Bladder microvascular endothelial cell (primary cell): ENCODE measurements at places on chromosomes 5 and 9. TPM values are rescaled to one million over a fixed set of nuclear protein-coding genes. Genes with fewer than 3 reads are reported as not detected.

The PCDHA8 gene
- 0.13 TPM in 1 of 2 replicates, not detected in the other for total RNA-seq

The HAVCR2 gene
- 0.06 TPM in 1 of 2 replicates, not detected in the other for total RNA-seq

The KIAA0825 gene
- 0.97 and 1.3 TPM in 2 replicates for total RNA-seq

The WNK2 gene
- 0.06 TPM in 1 of 2 replicates, not detected in the other for total RNA-seq

The LCN2 gene
- total RNA-seq: not detected in 2 replicates

The GABRA1 gene
- not detected in 2 replicates for total RNA-seq

The ABCA1 gene
- 16.8 and 27.4 TPM in 2 replicates for total RNA-seq

The ZNF782 gene
- 1.8 and 4.7 TPM in 2 replicates for total RNA-seq

The IRGM gene
- total RNA-seq: not detected in 2 replicates

The DROSHA gene
- total RNA-seq: 30.8 and 107 TPM in 2 replicates

The ZNF462 gene
- 6.8 and 21.3 TPM in 2 replicates for total RNA-seq

The HMCN2 gene
- 0.19 and 0.32 TPM in 2 replicates for total RNA-seq

The ROR2 gene
- under 0.01 TPM in 1 of 2 replicates, not detected in the other for total RNA-seq

The SPATA31E1 gene
- total RNA-seq: not detected in 2 replicates

The BNC2 gene
- 7.6 and 10.4 TPM in 2 replicates for total RNA-seq

The SLC34A1 gene
- not detected in 2 replicates for total RNA-seq

The BRINP1 gene
- 0.06 and 0.16 TPM in 2 replicates for total RNA-seq

The LRRC14B gene
- total RNA-seq: not detected in 2 replicates

The IER5L gene
- 8.3 and 13.1 TPM in 2 replicates for total RNA-seq

The CCNJL gene
- total RNA-seq: 3.2 and 8.0 TPM in 2 replicates
